ENCODE measurements at places on chromosomes 16 and 17. TPM values are rescaled to one million over a fixed set of nuclear protein-coding genes. Genes with fewer than 3 reads are reported as not detected.

Gene CIAPIN1
- total RNA-seq: 42.2 TPM

Gene RNF227
- 1.4 TPM for total RNA-seq

Gene KRTAP2-2
- not detected for total RNA-seq

Gene ZG16B
- total RNA-seq: 0.54 TPM

Gene OTOA
- not detected for total RNA-seq

Gene PPP1R27
- not detected for total RNA-seq

Gene HNF1B
- not detected for total RNA-seq

All from IMR-90 (cell line).